ACHN (cell line): ENCODE measurements at places on chromosomes 5 and 9.

GRCh38 chr9:93300175-93300572, 116.2 kb downstream of the WNK2 start:
- no peak for DNase-seq

DNA sequence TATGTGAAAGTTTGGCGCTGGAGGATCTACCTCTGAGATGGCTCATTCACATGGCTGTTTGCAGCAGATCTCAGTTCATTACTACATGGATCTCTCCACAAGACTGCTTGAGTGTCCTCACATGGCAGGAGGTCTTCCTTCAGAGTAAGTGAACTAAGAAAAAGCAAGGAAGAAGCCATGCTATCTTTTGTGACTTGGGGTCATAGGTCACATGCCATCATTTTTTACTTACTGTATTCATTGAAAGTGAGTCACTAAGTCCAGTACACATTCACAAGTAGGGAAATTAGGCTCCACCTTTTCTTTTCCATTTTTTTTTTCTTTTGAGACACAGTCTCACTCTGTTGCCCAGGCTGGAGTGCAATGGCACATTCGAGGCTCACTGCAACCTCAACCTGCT, 8.7 kb upstream of the CDKN2AIPNL start:
- DNase-seq = peak; percentile 20

DNA sequence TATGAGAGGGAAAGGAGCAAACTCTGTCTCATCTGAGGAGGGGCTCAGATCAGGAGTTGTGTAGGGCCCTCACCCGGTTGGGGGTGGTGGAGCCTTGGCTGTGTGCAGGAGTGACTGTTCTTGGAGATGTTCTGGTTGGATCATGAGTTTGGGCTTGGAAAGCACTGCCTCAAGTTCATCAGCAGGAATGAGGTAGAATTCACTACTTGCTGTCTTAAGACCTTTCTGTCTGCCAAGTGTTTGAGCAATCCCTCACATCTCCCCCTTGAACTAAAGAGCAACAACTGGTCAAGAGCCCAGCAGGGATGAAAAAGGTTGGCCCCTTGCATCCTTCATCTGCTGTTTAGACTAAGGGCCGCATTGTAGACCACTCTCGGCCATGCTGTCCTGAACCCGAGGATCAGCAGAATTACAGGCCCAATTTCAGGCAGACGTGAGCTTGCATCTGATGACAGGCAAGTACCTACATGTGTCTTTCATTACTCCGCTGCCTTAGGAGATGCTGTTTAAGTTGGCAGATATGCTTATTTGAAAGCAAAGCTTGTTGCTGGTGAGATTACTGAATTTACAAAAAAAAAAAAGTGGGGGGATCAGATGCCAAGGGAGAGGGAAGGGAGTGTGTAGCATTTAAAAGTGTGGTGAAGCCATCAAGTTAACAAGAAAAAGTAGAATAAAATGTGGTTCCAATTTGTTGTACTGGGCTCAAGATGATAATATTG, 36.4 kb downstream of the PIK3R1 start:
- no peak for DNase-seq

DNA sequence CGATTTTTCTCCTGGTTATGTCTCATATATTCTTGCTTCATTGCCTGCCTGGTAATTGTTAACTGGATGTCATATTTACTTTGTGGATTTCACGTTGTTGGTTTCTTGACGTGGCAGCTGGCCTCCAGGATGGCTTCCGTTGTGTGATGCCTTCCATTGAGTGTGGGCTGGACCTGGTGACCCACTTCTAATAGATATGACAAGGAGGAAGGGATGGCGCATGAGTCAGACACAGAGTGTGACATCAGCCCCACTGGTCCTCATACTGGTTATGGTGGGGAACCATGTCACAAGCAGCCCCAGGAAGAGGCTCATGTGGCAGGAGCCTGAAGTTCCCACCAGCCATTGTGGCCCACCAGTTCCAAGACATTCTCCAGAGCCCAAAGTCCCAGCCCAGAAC, 6.4 kb upstream of the PAEP start:
- DNase-seq = no peak

DNA sequence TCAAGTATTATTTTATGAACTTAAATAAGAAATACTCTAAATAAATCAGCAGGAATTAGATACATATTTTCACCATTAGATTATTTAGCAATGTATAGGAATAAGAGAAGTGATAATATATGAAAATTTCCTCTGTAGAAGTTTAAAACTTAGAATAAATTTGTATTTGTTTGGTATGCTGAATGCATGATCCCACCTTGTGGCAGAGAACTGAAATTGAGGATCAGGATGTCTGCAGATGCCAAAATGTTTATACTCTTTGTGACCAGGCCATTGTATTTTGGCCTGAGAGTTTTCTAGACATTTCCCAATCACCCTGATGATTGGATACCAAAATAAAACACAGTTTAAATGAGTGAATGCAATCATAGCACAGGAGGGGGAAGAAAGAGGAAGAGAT, 6.3 kb downstream of the TYRP1 start:
- peak; percentile 8 for DNase-seq

- no peak for DNase-seq
Measured at GRCh38 chr9:121819428-121820231, 168.2 kb downstream of the DAB2IP start.

GRCh38 chr9:101639785-101640665, 45.3 kb upstream of the PPP3R2 start:
- no peak for DNase-seq

DNA sequence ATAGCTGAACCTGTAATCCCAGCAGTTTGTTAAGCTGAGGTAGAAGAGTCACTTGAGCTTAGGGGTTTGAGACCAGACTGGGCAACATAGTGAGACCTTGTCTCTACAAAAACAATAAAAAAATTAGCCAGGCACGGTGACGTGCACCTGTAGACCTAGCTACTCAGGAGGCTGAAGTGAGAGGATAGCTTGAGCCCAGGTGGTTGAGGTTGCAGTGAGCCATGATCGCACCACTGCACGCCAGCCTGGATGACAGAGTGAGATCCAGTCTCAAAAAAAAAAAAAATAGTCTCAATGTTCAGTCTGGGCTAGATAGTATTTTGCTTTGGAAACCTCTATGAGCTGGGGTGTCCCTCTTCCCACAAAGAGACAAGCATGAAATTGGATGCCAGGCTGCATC, 51.9 kb upstream of the IQGAP2 start:
- DNase-seq = no peak

DNA sequence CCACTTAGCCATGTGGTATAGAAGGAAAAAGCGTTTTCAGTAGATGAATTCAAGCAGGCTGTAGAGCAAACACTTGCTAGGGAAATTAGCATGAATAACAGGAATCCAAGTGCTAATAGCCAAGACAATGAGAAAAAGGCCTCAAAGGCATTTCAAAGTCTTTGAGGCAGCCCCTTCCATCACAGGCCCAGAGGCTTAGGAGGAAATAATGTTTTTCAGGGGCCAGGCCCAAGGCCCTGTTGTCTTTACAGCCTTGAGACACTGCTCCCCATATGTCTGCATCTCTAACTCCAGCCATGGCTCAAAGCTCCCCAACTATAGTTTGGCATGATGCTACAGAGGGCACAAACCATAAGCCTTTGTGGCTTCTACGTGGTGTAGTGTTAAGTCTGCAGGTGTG, 563.5 kb downstream of the TAF11L14 start:
- DNase-seq = no peak

DNA sequence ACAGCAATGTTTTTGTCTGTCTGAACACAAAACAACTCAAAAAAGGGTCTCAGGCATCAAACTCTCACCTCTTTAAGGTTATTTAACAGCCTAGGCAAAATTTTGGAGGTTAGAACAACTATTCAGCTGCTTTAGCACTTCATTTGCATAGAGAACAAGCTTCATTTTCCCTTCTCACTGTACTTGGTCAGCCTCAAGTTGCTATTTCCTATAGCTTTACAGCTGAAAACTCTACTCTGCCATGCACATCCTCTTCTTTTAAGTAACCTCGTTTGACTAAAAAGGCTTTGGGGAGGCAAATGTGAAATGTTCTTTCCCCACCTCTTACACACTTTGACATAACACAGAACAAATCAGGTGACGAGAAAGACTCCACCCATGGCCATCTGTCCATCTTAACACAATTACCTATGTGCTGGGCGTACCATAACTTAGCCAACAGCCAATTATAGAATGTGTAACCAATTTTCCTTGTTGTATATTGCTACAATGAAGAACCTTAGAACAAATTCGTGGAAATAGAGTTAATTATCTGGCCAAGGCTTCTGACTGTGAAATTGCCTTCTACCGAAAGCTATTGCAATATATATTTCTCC, 195.7 kb downstream of the DCP2 start:
- no peak for DNase-seq

GRCh38 chr9:29830821-29831220, 2257.5 kb upstream of the C9orf72 start:
- DNase-seq = peak; percentile 32

- DNase-seq = no peak
Measured at GRCh38 chr9:107927276-107927675, 437.7 kb upstream of the KLF4 start.

DNA sequence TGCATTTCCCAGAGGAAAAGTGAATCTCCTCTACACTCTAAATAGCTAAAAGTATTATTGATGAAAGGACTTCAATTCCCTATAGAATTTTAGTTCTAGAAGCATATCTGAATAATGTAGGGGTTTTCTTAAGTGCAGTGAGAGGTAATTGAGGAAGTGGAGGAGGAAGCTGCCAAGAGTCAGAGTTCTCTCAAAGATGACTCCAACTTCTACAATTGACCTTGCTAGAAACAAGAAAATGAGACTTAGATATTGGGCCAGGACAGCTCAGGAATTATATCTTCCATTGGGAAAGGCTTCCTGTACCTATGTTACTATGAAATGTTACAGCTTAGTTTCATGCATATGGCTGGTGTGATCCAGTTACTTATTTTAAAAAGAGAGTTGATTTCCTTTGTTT, 10.4 kb upstream of the F2R start:
- DNase-seq = no peak

GRCh38 chr5:120062515-120062917, 401.6 kb upstream of the PRR16 start:
- DNase-seq = no peak

- no peak for DNase-seq
Measured at GRCh38 chr9:126164796-126165525, 161.7 kb upstream of the MVB12B start.

- DNase-seq = no peak
Measured at GRCh38 chr9:4415281-4415680, 75.0 kb upstream of the SLC1A1 start.

GRCh38 chr5:170963521-170963920, 101.7 kb downstream of the RANBP17 start:
- DNase-seq = no peak
